ENCODE measurements at places on chromosomes 4 and X.

GRCh38 chr4:55851885-55852284 is 1.6 kb upstream of the EXOC1 start:
- no peak for DNase-seq

DNA sequence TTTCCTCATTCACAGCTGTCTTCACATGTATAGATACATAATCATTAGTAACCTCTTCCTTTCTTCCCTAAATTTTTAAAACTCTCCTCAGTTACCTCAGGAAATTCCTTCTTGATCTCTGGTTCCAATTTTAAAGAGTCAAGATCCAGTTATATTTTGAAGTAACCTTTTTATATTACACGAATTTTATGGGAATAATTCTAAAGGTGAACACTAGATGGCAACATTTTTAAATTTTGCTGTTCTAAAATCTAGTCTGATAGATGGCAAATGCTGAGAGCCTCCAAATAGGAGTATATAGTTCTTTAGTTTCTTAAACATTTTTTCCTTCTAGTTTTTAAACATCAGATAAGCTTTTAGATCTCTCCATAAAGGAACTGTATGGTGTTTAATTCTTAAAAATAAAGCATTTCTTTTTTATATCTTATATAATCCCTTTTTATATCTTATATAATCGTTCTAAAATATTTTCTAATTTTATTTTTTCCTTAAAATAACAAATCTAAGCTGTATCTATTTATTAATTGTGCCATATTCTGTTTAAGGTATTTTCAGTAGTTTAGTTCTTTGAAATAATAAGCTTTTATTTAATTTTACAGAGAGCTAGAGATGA is 37.9 kb upstream of the PAPSS1 start:
- no peak for DNase-seq

DNA sequence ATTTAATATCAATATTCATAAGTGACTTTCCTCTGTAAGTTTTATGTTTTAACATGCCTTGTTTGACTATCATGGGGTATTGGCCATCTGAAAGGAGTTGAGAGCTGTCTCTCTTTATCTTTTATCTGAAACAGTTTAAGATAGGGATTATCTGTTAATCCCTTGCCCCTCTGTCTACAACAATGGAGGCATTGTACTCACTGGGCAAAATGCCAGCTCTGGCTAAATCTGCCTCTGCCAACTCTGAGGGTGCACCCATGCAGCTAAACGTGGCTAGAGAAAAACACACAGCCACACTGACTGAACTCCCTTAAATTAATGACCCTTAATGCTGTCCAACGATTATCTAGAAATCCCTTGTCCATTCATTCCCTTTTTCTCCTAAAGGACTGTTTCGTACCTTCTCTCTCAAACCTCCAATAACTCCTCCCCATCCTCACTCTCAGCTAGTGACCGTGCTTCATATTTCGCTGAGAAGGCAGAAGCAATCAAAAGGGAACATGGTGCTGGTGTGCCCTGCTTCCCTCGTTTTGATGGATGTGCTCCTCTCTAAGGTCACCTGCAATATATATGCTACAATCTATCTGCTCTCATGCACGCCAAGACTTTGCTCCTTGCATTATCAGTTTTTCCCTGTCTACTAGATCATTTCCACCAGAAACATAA is 10.3 kb downstream of the PHKA2 start:
- DNase-seq: no peak

- no peak for DNase-seq
Observed at GRCh38 chrX:13717700-13718472, 16.5 kb downstream of the TRAPPC2 start.

- DNase-seq: no peak
Observed at GRCh38 chrX:69024931-69025330, 140.3 kb downstream of the PJA1 start.

DNA sequence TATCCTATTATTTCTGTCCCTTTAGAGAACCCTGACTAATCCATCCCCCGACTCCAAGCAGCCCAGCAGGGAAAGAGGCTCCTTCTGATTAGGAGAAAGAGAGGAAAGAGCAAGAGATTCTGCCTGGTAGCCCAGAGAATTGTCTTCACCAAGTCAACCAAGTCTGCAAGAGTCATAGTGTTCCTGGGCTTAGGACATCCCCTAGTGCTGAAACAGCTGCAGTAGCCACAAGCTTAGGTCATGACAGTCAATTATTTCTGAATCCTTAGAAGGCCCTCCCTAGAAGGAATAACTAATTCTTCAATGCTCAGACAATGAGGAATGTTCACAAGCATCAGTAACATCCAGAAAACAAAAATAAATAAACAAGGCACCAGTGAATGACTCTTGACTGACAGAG is 480.3 kb upstream of the GRIA3 start:
- DNase-seq: no peak
